GM23338 (cell line): ENCODE measurements at places on chromosomes 16 and 17. TPM values are rescaled to one million over a fixed set of nuclear protein-coding genes. Genes with fewer than 3 reads are reported as not detected.

The SLC52A1 gene
- total RNA-seq, result 0.63 and 1.3 TPM in 2 replicates

DNA sequence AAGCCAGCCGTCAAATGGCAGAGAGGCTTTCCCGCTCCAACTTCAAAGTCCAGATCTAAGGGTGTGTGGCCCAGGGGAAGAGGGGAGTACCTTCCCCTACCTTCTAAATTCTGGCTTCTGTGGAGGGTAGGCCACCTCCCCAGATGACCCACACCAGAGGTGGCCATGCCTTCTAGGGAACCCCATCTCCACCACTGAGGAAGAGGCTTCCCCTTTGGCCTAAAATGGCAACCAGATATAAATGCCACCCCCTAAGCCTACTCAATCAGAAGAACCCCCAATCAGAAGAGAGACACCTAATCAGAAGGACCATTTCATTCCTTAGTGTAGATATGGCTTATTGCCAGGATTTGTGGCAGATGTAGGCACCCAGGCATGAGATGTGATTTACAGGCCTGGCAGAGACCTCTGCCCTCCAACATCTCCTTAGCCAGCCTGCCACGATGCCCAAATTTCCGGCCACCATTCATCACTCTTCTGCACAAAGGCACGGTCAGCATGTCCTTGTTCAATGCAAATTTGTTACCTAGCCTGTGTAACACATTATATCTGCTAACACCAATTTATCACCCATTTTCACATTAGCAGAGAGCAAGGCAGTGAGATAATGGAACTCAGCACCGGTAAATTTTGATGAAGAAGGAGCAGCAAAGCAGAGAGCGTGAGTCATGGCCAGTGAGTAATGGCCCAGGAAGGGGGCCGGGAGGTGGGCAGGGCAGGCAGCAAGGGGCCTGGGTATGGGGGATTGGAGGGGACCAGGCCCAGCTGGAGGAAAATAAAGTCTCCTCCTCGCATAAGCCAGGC, 1.2 kb upstream of the MGAT5B start:
- H3K36me3 ChIP-seq, result no peaks in the 10 kb centered on the region
- H3K4me1 ChIP-seq, result peaks cover 12% of the 10 kb centered on the region; the same call in 1 of the 2 replicates
- H3K27me3 ChIP-seq, result peaks cover 28% of the 10 kb centered on the region
- DNase-seq, result no peak
- H3K4me3 ChIP-seq, result peak overlapping the region; percentile 64; the same call in 1 of the 2 replicates
- H3K27ac ChIP-seq, result no peak overlapping the region

DNA sequence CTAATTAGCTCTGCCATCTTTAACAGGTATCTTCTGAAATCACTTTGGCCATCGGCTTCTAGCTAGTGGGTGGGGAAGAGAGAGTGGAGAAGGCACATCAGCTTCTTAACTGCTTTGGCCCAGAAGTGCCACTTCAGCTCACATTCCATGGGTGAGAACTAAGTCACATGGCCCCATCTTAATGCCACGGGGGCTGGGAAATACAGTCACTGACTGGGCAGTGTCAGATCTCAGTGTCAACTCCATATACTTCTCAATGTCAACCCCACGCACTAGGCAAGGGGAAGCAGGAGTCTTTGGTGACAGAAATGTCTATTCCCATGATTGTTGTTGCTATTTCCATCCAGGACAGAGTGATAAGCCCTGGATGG, 29.4 kb downstream of the CCR7 start:
- no peak overlapping the region for H3K27ac ChIP-seq
- peaks cover 4% of the 10 kb centered on the region; the same call in 1 of the 2 replicates for H3K4me1 ChIP-seq
- no peak overlapping the region for H3K4me3 ChIP-seq
- no peak for DNase-seq

DNA sequence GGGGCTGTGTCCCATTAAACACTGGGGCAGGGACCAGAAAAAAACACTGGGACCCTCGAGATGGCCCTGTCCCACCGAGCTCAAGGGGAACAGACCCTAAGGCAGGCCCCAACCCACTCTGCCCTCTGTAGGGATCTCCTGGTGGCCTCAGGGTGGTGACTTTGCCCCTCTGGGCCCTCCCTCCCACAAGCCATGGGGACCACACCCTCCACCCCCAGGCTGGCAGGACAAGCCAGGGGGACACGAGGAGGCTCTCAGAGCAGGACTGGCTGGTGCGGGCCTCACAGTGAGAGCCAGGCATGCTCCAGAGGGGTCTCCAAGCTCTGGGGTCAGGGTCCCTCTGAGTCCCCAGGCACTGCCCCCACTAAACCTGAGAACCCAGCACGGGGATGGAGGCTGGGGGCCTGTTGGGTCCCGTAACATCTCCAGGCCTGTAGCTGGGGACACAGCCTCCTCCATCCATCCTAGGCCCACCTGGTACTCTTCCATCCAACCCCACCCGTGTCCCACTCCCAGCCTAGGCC, 14.5 kb upstream of the SRRM2 start:
- no peaks in the 10 kb centered on the region for H3K27me3 ChIP-seq
- no peaks in the 10 kb centered on the region for H3K4me1 ChIP-seq
- no peak overlapping the region for H3K27ac ChIP-seq
- DNase-seq, result no peak
- no peaks in the 10 kb centered on the region for H3K36me3 ChIP-seq
- H3K4me3 ChIP-seq, result no peak overlapping the region
